ENCODE measurements at places on chromosomes 2 and 18. TPM values are rescaled to one million over a fixed set of nuclear protein-coding genes. Genes with fewer than 3 reads are reported as not detected.

Gene ZNF2
- total RNA-seq = 4.9 TPM

Gene ANXA4
- 162 TPM for total RNA-seq

Gene SPATS2L
- total RNA-seq = 91.0 TPM

Gene TNFAIP6
- 7.3 TPM for total RNA-seq

Gene PREPL
- 46.0 TPM for total RNA-seq

Gene CDH2
- 1.6 TPM for total RNA-seq

Gene PLCD4
- total RNA-seq = 1.5 TPM

Gene CPO
- total RNA-seq = 0.20 TPM

Gene SLC4A3
- 2.9 TPM for total RNA-seq

Gene LHCGR
- not detected for total RNA-seq

Gene TFPI
- total RNA-seq = 300 TPM

Gene GCG
- not detected for total RNA-seq

Gene CFAP210
- total RNA-seq = 0.68 TPM

Gene TUBA4B
- total RNA-seq = 3.0 TPM

Gene FSIP2
- 0.73 TPM for total RNA-seq

Gene KCNG2
- total RNA-seq = 0.20 TPM

Gene LOXL3
- total RNA-seq = 12.2 TPM

Gene CBLN2
- not detected for total RNA-seq

Gene TUBA3E
- not detected for total RNA-seq

Measured in left lung (tissue), 14 donors.